Activated T-cell treated with anti-CD3 and anti-CD28 coated beads for 4 hours (primary cell): ENCODE measurements at places on chromosomes 4 and X.

DNA sequence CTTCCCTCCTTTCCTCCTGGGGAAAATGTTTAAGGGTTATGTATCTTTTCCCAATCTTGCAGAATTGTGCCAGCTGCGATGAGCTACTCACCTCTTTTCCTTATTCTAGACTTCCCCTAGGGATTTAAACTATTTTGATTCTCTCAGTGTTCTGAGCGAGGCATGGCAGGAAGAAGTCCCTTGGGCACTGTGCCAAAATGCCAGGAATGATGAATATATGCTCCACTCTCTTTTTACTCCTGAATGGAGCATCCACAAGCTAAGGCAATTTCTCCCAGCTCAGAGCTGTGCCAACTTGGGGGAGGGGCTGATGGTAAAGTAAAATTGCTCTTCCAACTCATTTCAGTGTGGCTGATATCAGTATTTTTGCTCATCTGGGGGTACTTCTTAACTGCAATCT lies 4.0 kb upstream of the C4orf17 start:
- no peak for DNase-seq

- no peak for DNase-seq
Observed at GRCh38 chr4:31592293-31592692, 872.1 kb downstream of the PCDH7 start.

GRCh38 chr4:53191997-53192396 lies 173.9 kb downstream of the SCFD2 start:
- no peak for DNase-seq

DNA sequence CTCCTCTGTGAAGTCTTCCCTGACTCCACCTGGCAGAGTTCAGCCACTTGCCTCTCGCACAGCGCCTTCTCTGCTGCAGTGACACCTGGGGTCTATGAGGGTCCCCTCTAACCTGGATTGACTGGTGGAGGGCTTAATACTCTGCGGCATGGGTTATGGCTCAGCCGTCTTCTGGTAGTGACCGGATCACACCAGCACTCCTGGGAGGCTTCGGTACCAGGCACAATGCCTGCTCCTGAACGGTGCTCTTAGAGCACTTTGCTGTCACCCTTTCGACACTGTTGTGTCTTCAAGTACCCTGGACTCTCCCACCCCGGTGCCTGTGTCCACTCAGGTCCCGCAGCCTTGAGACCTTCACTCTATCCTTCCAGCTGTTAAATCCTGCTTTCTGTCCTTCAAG lies 50.0 kb downstream of the C4orf50 start:
- DNase-seq = no peak

- no peak for DNase-seq
Observed at GRCh38 chrX:22057667-22058066, 25.5 kb downstream of the PHEX start.

DNA sequence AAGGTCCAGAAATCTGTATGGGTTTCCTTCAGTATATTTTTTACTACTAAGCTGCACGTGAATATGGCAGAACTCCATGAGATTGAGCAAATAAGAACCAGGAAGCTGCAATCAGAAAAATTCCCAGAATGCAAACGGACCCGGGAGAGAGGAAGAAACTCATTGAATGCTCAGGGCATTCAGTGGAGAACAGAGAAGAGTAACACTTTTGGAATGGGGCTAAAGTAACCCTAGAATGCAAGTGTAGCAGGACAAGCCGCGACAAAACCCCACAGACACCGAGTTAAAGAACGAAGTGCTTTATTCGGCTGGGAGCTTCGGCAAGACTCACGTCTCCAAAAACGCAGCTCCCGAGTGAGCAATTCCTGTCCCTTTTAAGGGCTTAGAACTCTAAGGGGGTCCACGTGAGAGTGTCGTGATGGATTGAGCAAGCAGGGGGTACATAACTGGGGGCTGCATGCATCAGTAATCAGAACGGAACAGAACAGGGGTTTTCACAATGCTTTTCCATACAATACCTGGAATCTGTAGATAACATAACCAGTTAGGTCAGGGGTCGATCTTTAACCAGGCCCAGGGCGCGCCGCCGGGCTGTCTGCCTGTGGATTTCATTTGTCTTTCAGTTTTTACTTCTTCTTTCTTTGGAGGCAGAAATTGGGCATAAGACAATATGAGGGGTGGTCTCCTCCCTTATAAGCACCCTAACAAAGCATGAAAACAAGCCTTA lies 56.4 kb downstream of the RAB28 start:
- DNase-seq = no peak

GRCh38 chr4:122707497-122707896 lies 25.0 kb upstream of the BBS12 start:
- DNase-seq = no peak

- no peak for DNase-seq
Observed at GRCh38 chr4:15774020-15774420, 4.1 kb upstream of the CD38 start.

- no peak for DNase-seq
Observed at GRCh38 chrX:9681011-9681410, 84.6 kb downstream of the GPR143 start.

DNA sequence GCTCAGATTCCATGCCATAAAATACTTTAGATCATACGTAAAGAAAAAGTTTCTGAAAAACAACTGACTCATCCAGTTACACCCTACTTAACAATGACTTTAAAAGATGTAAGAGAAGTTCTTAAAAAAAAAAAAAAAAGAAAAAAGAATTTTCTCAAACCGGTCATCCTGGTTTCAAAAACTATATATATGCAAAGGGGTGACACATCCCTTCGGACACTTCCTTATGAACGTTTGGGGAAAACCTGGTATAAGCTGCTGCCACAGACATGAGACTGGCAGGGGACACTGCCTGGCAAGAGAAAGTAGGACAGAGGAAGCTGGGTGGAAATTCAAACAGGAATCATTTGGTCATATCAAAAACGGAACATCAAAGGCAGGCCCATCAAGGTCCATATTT lies 81.2 kb upstream of the PRSS48 start:
- no peak for DNase-seq

GRCh38 chr4:185888676-185889075 lies 76.7 kb upstream of the SORBS2 start:
- DNase-seq = no peak

- no peak for DNase-seq
Observed at GRCh38 chrX:120999413-120999812, 13.9 kb upstream of the CT47A1 start.

- no peak for DNase-seq
Observed at GRCh38 chr4:6470502-6471306, 1.7 kb downstream of the PPP2R2C start.
